ENCODE measurements at places on chromosomes 5 and 9.

DNA sequence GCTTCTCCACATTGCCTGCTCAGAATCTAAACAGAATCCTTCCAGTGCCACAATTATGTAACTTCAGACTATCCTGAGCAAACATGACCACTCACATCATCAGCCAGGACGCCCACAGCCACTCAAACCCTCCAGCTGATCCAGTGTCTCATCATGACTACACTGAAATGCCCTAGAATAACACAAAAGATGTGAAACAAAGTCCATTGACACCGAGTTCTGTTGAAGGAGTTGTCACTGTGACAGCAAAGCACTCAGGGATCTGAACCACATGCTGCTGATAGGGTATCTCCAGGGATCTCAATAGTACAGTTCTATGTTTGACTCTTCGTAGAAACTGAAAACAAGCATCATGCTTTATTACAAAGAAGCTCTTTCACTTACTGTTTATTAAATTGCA, 150.2 kb downstream of the GABBR2 start:
- no peak for DNase-seq

GRCh38 chr5:73596705-73597328, 29.2 kb upstream of the ARHGEF28 start:
- DNase-seq = peak; percentile 16

GRCh38 chr9:76904661-76905457, 1.1 kb downstream of the PRUNE2 start:
- DNase-seq = no peak

DNA sequence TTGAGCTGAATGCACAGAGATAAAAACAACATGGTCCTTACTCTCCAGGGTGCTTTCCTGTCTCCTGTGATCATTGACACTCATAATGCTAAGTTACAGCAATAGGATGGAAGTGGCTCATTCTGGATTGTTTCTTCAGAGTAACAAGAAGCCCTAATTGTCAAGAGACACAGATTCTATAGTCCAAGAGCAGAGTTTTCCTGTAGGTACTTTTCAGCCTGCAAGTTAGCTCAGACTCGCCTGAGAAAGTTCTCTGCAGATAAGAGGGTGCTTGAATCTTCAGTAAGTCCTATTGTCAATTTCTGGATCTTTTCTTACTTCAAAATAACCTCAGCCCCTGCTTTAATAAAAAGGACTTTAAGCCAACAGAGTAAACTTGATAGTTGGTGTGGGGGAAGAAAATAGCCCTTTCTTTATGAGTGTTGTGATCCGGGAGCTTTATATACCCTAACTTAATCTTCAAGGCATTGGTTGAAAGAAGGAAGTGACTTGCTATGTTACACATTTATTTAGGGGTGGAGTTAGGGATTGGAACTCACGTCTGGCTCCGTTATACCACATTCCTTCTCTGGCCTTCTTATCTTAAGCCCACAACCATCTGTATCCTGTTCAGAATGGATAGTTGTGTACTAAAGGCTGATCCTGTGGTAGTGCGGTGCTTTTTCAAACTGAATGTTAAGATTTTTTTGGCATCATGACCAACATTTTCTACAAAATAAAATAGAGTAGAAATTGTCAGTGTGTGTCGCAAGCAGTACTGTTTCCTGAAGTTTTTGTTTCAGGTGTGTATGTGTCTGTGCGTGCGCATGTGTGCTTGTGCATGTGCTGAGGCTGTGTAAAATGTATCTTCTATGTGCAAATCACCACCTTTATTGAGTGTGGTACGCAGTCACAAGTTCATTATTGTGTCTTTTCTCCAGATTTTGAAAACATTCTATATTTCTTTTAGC, 173.9 kb downstream of the WDR70 start:
- DNase-seq = no peak

- DNase-seq = no peak
Observed at GRCh38 chr5:68447136-68447929, 231.8 kb downstream of the PIK3R1 start.

GRCh38 chr9:68851657-68852056, 146.6 kb downstream of the PIP5K1B start:
- no peak for DNase-seq

DNA sequence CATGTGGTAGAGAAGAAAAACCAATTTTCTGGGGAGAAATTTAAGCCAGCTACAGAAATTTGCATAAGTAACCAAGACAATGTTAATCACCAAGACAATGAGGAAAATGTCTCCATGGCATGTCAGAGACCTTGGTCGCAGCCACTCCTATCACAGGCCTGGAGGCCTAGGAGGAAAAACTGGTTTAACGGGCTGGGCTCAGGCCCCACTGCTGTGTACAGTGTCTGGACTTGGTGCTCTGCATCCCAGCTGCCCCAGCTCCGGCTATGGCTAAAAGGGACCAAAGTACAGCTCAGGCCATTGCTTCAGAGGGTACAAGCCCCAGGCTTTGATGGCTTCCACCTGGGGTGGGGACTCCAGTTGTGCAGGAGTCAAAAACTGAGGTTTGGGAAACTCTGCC, 1075.1 kb upstream of the CDH18 start:
- no peak for DNase-seq

DNA sequence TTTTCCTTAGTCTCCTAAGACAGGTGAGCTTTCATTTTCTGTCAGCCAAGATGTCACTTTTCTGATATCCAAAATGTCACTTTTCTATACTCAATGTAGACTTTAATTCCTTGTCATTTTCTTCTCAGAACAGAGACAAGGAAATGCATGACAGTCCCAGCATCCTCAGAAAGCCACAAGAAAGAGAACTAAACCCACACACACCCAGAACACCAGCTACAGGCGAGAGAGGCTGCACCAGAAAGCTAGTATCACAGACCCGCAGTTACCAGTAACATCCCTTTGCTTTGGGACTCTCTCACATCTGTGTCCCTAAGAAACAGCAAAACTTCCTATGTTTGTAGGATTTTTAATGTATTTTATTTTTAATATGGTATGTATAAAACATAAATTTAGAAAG, 17.1 kb downstream of the TRMO start:
- peak; percentile 82 for DNase-seq

GRCh38 chr5:108276187-108277050, 105.5 kb downstream of the FBXL17 start:
- DNase-seq = no peak

DNA sequence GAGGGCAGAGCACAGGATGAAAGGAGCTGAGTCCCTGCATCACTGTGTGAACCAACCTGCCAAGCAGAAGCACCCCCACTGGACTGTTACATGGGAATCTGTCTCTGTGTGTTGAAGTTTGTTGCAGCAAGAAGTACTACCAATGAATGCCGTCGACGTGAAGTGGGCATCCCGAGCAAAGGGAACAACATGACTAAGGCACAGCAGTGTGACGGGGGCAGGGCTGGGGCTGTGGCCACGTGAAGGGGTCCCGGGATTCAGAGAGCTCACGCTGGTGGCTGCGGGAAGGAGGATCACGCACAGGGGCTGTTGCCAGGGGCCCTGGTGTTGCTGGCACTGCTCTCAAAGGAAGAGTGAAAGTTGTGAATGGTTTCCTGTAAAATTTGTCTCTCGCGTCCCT, 27.5 kb upstream of the GABBR2 start:
- DNase-seq = no peak

DNA sequence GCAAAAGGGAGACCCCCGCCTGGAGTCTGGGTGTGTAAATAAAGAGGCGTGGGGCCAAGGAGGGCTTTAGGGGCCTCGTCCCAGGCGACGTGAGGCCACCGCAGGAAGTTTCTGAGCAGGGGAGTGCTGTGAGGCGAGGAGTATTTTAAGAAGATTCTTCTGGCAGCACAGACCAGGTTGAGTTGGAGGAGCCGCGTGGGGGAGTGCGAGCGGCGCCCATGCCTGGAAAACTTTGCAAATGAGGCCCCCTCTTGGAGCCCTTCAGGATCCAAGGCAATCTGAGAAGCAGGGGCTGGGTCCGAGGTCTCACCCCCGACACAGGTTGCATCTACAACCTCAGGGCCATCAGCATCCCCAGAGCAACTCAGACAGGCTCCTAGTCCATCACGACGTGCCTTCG, 24.3 kb upstream of the CPLX2 start:
- no peak for DNase-seq
